Suppressor macrophage treated with lipopolysaccharide for 4 hours (primary cell): ENCODE measurements at places on chromosomes 16 and 17.

DNA sequence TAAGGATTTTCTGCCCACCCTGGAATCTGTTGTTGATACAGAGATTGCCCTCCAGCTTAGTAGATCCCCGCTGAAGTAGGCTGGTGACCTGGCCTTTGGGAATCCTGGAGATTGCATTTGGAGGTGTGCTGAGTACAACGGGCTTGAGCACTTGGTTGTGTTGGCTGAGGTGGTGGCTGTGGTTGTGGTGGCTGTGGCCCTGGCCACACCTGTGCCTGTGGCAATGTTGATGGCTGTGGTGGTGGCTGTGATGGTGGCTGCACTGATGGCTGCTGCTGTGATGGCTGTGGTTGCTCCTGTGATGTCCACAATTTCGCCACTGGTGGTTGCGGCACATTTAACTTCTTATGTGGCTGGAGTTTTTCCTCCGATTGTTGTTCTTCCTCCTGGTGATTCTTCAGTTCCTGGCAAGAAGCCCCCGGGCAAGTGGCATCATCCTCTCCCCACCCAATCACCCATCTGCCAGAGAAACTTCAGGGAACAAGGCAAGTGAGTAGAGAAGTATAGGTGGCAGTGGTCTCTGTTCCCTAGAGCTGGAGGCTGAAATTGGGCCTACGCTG is 4.2 kb downstream of the CCDC200 start:
- no peak for DNase-seq

- no peak for DNase-seq
Measured at GRCh38 chr17:80845069-80845862, 146.4 kb upstream of the CHMP6 start.

DNA sequence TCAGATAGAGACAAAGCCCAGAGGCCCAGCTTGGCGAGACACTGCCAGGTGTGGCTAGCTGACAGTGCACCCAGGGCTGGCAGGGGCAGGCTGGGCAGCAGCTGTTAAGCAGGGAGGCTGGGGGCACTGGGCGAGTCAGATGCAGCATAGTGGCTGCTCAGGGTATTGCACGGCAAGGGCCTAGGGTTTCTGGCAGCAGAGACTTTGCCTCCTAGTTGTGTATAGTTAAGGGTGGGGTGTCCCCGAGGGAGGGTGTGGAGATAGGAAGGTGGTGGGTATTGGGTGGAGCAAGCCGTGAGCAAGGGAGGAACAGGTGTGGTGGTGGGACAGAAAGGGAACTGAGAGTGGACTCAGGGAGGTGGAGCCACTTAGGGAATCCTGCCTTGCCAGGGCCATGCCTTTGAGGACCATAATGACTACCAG is 66.0 kb downstream of the SMPD3 start:
- no peak for DNase-seq

- DNase-seq, result no peak
Measured at GRCh38 chr17:77877646-77878355, 80.7 kb upstream of the TNRC6C start.

- DNase-seq, result no peak
Measured at GRCh38 chr17:83109793-83110645, 30.6 kb downstream of the METRNL start.

- peak; percentile 79 for DNase-seq
Measured at GRCh38 chr17:64780096-64781013, 118.2 kb upstream of the SMURF2 start.

DNA sequence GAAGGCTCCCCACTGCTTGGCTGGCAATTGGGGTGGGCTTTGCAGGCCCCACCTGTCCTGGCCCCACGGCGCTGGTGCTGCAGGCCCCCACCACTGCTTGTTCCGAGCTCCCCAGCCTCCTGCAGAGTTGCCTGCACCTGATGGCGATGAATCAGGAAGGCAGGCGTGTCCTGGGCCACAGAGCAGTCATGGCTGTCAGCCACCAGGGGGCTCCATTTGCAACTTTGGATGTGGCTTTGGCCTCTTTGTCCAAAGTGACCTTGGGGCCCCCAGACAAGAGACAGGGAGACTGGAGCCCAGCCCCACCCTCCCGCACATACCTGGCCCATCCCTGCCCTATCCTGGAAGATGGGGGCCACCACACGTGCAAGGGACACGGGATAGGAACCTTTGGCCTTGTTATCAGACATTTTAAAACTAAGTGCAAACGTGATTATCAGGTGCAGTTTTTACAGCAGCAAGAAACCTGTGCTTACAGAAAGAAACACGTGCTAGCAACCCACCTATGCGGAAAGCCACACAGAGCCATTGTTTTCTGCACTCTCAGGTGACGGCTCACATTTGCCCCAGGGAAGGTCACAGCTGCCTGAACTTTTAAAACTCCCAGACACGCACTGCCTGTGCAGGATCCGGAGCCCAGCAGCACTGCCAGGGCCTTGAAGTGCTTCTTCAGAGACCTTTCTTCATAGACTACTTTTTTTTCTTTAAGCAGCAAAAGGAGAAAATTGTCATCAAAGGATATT is at the start of gene DNASE1:
Gene DNASE1, plus strand, starts transcription at position 443 of the 743 bp plus-strand sequence. CDS start 683 bp downstream, outside the sequence.
- DNase-seq, result peak; percentile 72
